Right ventricle myocardium superior (tissue), 1 donor: ENCODE measurements at places on chromosomes 5 and 9. TPM values are rescaled to one million over a fixed set of nuclear protein-coding genes. Genes with fewer than 3 reads are reported as not detected.

DNA sequence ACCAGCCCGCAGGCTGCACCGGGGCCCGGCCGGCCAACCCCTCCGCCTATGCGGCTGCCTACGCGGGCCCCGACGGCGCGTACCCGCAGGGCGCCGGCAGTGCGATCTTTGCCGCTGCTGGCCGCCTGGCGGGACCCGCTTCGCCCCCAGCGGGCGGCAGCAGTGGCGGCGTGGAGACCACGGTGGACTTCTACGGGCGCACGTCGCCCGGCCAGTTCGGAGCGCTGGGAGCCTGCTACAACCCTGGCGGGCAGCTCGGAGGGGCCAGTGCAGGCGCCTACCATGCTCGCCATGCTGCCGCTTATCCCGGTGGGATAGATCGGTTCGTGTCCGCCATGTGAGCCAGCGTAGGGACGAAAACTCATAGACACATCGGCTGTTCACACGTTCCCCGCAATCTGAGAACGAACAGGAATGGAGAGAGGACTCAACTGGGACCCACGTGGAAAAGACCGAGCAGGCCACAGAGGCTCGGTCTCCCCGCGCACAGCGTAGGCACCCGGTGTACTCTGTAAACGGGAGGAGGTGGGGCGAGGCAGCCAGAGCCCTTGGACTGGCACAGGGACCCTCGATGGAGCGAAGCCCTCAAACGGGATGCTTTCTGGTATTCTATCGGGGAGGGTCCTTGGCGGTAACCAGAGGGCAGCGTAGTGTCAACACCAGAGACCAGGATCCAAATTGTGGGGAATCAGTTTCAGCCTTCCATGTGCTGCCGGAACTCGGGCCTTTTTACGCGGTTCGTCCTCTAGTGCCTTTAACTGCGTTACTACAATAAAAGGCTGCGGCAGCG lies 1.9 kb downstream of the FOXE1 start:
- no peak for DNase-seq

DNA sequence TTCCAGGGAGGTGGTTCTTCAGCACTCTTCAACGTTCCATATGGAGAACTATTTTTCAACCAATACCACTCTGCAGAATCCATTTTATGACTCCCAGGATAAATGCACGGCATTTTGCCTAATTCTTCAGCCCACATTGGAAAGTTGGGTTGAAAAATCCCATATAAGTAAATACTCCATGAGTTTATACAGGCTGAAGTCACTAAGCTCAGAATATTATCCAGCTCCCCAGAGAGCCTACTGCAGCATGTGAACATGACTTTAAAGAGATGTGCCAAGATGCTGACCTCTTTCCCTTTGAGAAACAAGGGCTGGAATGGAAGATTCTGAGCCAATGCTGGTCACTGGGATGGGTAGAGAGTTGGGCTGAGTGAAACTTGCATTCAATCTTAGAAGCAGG lies 111.9 kb upstream of the SLIT3 start:
- DNase-seq: no peak

GRCh38 chr9:3455094-3455493 lies 70.7 kb downstream of the RFX3 start:
- no peak for DNase-seq

C9 gene
- not detected for total RNA-seq

DNA sequence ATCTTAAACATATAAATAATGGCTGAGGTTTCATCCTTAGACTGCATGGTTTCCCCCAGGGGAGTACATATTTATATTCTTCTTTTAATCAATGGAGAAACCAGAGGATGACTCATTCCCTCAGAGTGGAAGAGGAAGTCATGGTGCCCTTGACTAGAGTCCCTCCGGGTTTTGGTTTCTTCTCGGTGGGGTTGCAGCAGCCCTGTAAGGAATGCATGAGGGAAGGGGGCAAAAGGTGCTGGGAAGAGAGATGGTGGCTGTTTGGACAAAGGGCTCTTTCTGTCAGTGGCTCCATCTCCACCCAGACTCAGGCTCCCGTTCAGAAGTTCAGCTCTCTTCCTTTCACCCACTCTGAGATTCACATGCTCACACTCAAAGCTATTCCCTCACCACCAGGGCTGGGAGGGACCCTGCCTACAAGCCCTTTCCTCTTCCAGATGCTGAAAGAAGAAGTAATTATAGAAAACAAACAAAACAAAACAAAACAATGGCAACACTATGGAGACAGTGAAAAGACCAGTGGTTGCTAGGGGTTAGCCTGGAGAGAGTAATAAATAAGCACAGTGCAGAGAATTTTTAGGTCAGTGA lies 129.8 kb upstream of the IL12B start:
- no peak for DNase-seq

CTXN3 gene
- not detected for total RNA-seq

IFNB1 gene
- not detected for total RNA-seq

DNA sequence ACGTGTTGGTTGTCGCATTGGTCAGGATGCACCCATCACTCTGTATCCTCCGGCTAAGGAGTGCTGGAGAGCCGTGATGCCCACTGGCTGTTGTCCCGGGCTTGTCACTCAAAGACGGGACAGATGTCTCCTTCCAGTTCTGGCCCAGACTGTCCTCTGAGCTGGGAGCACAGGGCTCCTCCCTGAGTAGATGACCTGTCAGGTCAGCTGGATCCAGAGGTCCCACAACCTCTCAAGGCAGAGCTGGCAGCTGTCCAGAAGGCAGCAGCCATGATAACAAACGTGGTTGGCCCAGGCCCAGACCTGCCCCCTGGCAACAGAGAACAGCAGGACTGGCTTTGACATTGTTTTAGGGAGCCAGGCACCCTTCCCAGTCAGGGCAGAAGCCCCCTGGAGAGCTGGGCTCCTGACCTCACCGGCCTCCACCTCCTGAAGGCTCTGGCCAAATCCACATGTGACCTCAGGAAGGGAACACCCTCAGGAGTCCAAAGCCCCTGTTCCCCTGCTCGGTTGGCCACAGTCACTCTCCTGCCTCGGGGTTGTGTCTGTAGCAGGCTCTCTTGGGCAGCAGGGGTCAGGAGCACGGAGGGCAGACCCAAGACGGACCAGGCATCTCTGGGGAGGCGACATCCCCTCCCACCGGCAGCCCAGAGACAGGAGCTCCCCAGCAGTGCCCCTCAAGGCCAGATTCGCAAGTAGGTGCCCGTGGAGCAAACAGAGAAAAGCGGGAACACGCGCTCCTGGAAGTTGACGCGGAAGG lies 10.3 kb downstream of the TRIM7 start:
- peak; percentile 67 for DNase-seq

GRCh38 chr9:101586651-101587050 lies 8.1 kb downstream of the PPP3R2 start:
- no peak for DNase-seq

SHLD3 gene
- 1.2 TPM for total RNA-seq

GRCh38 chr9:138049085-138049778 lies 171.7 kb downstream of the CACNA1B start:
- DNase-seq: no peak

DNA sequence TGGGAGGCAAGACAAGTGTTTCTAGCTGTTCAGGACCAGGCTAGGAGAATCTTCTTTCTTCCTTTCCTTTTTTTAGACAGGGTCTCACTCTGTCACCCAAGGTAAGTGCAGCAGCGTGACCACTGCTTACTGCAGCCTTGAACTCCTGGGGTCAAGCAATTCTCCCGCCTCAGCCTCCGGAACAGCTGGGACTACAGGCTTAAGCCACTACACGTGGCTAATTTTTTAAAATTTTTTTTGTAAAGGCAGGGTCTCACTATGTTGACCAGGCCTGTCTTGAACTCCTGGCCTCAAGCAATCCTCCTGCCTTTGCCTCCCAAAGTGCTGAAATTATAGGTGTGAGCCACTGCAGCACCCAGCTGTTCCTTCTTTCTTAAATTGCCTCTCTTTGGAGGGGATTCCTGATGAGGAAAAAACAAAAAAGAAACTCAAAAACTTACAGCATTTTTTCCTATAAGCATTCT lies 53.1 kb downstream of the LHFPL2 start:
- DNase-seq: no peak

DNA sequence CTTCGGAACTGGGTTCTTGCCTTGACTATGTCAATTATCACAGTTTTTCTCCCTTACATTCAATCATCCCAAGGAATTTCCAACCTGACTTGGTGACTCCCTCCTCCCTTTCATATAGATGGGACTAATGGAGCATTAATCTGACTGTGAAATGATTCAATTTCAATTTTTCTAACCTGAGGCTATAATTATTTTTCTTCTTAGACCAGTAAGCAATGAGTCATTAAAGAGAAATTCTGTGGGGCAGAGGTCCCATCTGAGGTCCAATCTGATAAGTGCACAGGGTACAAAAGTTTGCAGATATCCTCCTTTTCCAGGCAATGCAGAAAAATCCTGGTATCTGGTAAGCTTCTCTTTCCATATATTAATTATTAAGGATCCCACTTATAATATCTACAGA lies 18.9 kb downstream of the PDE4D start:
- DNase-seq: no peak

LHX3 gene
- total RNA-seq: not detected

DNA sequence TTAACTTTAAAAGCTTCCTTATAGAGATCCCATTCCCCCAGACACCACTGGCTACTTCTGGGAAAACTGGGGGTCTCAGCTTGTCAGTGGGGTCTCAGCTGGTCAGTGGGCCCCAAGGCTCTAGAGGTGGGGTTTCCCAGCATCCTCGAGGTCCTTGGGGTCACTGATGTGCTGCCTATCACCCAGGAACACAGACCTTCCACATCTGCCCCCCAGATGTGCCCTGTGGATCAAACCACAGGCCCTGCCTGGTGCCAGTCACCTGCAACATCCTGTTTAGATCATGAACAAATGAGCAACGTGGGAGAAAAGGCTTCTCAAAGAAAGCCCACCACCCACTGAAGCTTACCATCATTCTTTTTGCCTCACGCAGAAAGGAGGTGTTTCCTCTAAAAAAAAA lies 165.6 kb upstream of the FSTL4 start:
- DNase-seq: no peak

DNA sequence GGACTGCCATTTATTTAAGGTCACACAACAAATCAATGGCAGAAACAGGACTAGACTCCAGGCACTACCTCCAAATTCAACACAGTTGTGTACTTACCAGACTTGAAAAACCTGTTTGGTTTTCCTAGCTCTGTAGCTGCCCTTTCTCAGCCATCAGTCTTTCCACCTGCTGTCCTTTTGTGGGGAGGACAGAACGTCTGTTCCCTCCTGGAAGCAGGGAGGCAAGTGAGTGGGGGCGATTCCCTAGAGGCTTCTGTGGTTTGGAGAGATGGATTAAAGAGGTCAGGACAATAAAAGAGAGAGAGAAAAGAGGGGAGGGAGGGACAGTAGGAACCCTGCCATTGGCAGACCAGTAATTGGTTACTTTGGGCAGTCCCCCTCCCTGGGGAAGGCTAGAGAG lies 14.7 kb downstream of the ASTN2 start:
- no peak for DNase-seq

TLX3 gene
- not detected for total RNA-seq

GRCh38 chr9:26170190-26170589 lies 491.9 kb upstream of the TUSC1 start:
- no peak for DNase-seq

DNA sequence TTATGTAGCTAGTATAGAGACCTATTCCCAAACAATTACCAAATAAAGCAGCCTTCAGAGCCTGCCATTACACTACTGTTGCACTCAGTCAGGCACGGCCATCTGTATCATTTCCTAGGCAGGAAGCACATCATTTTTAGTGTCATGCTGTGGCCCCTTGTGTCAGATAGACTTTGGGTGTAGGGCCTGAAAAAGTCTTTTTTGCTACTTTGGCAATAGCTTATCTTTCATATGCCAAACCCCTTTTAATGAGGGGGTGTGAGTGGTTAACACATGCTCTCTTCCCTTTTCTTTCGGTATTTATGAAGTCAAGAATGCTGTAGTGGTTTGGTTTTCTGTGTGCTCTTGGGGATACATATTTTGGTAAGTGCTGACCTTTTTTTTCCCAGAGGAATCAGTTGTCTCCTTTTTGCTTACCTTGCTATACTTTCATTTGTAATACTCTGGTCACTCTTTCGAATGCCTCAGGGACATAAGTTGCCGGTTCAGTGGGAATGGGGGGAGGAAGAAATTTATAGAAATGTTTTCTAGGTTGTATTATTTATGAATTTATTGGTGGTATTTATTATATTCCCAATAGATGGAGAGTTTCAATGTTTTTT lies 209.8 kb downstream of the CSNK1G3 start:
- DNase-seq: no peak

DNA sequence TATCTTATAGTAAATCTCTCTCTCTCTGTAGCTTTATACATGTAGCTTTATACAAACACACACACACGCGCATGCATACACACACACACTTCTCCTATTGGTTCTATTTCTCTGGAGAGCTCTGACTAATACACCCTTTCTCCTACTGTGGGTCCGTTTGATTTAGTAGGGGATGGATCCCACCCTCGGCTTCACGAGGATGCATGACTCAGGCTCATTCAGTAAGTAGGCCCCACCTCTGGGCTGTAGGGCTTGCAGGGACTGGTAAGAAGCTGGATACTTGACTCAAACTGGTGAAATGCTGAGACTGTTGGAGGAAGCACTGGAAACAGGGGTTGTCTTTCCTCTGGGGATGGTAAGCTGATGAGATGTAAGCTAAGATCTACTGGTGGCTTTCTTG lies 98.7 kb downstream of the SLC24A2 start:
- no peak for DNase-seq

RANBP3L gene
- total RNA-seq: 0.38 TPM

PCDHGC5 gene
- 3.0 TPM for total RNA-seq

DNA sequence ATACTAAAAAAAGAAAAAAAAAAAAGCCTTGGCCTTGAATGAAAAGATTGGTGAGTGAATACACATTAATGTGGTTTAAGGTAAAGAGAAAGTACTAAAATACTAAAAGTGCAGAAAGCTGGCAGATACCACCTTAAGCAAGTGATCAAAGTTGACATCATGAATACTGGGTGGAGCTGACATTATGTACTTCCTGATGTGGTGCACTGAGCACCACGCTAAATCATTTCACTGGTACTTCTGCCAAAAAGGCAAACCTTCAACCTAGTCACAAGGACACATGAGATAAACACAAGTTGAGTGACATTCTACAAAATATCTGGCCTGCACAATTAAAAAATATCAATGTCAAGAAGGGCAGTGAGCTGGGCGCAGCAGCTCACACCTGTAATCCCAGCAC lies 33.8 kb upstream of the PANK3 start:
- DNase-seq: no peak

- no peak for DNase-seq
These were observed 1.5 kb upstream of the PRDM12 start for GRCh38 chr9:130662970-130663257.

STPG3 gene
- 1.3 TPM for total RNA-seq

GRCh38 chr9:83701769-83702168 lies 6.0 kb downstream of the UBQLN1 start:
- DNase-seq: no peak

PCDHA10 gene
- 0.05 TPM for total RNA-seq

GRCh38 chr5:16757989-16758501 lies 141.2 kb upstream of the RETREG1 start:
- DNase-seq: no peak

MLLT3 gene
- 11.4 TPM for total RNA-seq

GRCh38 chr9:1454211-1454610 lies 404.1 kb downstream of the DMRT2 start:
- DNase-seq: no peak

RALGPS1 gene
- 17.7 TPM for total RNA-seq

GRCh38 chr5:62643556-62644451 lies 65.2 kb downstream of the LRRC70 start:
- DNase-seq: no peak

MAMDC4 gene
- 13.2 TPM for total RNA-seq
